ENCODE measurements at places on chromosomes 1 and 21.
A peak's percentile ranks its signal among the peaks of the same experiment; 100 is the strongest.

DNA sequence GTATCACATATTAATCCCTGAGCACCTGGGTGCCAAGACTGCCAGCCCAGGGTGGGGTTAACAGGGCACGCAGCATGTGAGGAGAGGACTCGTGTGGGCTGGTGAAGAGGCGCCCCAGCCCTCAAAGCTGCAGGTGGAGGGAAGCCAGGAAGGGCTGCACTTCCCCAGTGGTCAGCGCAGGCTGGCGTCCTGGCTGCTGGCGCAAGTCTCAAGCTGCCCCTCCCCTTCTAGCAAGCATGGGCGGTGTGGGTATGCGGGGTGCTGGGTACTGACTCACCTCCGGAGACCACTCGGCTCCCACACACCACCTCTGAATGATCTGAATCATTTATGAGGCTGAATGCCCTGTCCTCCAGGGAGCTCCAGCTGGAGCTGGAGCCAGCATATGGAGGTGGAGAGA is 44.0 kb downstream of the EIF2D start:
- no peak for DNase-seq

DNA sequence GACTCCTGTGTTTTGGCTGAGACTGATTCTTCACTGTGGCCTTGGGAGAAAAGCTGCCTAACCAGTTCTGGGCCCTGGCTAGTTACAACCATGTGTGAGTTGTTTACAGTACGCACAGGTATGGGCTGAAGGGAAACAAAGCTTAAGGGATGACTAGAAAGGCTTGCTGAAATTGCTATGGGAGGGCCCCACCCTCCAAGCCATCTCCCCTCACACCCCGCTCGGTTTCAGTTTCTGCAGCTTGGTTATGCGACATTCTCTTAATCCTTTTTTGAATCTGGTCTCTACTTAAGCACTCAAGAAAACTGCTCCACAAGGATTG is 43.1 kb downstream of the PBX1 start:
- peak; percentile 79 for DNase-seq

- no peak for DNase-seq
These were observed 11.3 kb downstream of the NIPAL3 start for GRCh38 chr1:24426744-24427544.

DNA sequence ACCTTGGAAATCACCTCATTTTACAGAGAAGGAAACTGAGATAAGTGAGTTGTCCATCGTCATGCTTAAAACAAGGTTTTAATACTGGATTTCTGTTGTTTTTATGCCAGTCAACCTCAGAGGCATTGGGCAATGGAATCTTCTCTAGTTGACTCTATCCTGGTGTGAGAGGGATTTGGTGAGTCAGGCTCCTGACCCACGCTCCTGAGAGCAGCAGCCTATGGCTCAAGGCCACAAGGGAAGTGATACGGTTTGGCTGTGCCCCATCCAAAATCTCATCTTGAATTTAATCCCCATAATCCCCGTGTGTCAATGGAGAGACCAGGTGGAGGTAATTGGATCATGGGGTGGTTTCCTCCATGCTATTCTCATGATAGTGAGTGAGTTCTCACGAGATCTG is 90.1 kb downstream of the TLR5 start:
- no peak for DNase-seq

- no peak for DNase-seq
These were observed 33.2 kb downstream of the NHLH2 start for GRCh38 chr1:115807723-115808122.

- DNase-seq = no peak
These were observed 287.7 kb downstream of the SDCCAG8 start for GRCh38 chr1:243543501-243543900.

GRCh38 chr1:218823291-218823900 is 350.3 kb upstream of the LYPLAL1 start:
- no peak for DNase-seq

DNA sequence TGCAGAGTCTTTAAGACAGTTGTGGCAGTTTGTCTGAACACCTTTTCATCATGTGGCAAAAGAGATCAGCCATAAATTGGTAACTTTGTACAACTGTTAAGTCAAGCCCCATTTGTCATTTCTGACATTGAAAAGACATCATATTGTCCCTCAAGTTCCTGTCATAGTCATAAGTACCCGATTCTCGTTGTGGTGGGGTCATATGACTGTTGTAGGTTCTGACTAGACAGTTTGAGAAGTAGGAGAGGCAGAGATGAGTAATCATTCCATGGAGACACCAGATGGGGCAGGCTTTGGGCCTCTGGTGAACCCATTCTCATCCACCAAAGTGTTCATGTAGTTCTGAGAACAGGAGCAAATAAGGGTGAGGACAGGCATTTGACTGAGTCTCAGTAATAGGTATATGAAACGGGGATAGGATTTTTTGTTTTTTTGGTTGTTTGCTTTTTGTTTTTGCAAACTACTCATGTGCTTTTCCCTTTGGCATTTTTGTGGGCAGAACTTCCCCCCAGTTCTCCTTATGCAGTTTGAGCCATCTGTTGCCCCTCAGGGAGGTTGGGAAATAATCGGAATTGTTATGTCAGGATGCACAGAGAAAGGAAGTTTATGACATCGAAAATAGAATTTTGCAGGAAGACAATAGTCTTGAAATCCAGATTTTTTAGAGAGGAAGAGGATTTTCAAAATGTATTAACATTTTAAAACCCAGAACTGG is 86.9 kb upstream of the KCNE2 start:
- DNase-seq = no peak

DNA sequence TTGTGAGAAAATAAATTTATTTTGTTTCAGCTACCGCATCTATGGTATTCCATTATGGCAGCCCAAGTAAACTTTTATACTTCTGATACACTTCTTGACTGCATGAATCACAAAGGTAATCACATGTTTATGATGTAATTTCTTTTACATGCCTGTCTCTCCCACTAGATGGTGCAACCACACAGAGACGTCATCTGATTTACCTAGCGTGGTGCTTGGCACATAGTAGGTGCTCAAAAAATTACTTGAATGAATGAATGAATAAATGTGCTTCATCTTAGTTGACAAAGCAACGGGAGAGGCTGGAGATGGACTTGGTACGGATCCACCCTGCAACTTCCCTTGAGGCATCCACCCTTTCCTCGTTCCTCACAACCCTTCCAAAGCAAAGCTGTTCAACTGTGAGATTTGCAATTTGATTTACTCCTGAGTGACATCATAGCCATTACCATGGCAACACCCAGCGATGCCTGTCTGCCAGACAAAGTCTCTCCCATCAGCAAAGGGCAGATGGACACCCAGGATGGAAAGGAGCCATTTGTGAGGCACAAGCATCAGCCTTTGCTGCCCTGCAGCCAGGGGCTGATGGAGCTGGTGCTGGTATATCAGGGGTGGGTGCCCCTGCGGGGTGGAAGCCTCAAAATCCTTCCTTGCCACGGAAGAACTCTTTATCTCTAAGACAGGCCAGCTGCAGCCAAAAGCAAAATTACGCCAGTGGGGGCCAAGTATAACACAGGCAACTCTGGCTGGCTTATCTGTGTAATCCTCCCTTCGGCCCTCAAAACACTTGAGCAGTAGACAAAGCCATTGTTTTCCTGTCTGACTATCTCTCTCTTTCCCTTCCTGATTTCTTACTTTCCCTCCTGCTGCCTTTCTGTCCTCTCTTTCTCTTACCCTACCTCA is 18.9 kb upstream of the VWA5B1 start:
- no peak for DNase-seq

DNA sequence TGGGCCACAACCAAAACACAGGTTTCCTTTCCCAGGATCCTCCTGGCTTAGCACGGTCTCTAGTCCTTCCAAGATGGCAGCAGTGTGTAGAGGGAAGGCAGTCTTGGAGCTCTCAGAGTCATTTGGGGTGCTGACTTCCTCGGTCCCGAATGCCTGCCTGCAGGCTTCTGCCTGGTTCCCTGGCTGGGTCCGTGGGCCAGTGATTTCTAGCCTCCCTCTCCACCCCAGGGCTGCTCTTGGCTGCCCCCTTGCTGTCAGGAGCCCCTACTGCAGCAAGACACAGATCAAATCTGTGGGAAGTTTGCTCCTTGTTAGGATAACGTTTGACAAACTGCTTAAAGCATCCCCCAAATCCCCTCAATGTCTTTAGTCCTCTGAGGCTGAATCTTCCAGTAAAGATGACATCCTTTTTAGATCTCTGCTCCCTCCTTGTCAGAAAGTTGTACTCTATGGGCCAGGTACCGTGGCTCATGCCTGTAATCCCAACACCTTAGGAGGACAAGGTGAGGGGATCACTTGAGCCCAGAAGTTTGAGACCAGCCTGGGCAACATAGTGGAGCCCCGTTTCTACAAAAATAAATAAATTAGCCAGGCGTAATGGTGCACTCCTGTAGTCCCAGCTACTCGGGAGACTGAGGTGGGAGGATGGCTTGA is 272.5 kb downstream of the RRAGC start:
- DNase-seq = no peak

- DNase-seq = no peak
These were observed 22.2 kb upstream of the ABL2 start for GRCh38 chr1:179251675-179252074.

- DNase-seq = no peak
These were observed 525.6 kb downstream of the PTBP2 start for GRCh38 chr1:97247196-97247595.

GRCh38 chr1:9320520-9321479 is 28.1 kb downstream of the SPSB1 start:
- DNase-seq = no peak

- DNase-seq = no peak
These were observed 6.6 kb downstream of the LRRC47 start for GRCh38 chr1:3789421-3790300.

- DNase-seq = no peak
These were observed 125.4 kb downstream of the ZZZ3 start for GRCh38 chr1:77557053-77557452.

- no peak for DNase-seq
These were observed 88.3 kb upstream of the SGIP1 start for GRCh38 chr1:66445492-66446181.

DNA sequence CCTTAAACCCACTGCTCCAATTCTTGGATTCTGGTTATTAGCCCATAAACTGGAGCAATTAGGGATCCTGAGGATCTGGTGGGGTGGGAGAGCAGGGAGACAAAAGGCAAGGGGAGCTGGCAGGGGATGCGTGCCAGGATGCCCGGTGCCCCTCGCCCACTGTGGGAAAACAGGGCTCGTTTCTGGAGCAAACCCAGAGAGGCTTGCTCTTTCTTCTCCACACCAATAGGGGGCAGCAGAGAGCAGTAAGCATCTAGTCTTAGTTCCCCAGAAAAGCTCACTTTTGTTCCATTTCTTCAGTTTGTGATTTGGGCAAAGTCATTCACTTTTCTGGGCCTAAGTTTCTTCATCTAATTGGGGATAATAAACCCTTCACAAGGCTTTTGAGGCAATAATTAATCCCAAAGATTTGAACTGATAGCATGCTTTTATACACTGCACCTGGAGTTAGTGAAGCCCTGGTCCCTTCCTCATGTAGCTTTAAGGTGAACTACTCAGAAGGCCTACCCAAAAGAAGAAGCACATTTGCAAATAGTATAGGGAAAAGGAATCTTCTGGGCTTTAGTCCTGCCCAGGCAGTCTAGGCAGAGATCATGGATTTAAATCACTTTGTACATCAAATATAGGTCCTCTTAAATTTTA is 160.6 kb upstream of the USP24 start:
- no peak for DNase-seq

DNA sequence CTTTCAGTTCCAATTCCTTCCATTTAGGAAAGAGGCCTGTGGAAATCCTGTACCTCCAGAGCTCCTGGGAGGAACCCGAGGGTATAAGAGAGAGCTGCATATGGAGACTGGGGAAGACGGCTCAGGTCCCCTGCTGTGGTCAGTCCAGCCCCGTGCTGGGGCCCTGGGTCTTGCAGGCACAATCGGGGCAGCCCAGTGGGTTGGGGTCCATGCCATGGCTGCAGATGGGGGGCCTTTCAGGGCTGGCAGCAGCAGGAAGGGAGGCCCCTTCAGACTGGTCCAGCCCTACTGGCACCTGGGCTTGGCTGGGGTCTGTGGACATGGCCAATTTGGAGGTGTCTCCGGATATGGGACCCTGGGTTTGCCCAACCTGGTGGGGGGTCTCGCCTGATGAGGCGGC is 18.2 kb downstream of the HTR6 start:
- DNase-seq = no peak

DNA sequence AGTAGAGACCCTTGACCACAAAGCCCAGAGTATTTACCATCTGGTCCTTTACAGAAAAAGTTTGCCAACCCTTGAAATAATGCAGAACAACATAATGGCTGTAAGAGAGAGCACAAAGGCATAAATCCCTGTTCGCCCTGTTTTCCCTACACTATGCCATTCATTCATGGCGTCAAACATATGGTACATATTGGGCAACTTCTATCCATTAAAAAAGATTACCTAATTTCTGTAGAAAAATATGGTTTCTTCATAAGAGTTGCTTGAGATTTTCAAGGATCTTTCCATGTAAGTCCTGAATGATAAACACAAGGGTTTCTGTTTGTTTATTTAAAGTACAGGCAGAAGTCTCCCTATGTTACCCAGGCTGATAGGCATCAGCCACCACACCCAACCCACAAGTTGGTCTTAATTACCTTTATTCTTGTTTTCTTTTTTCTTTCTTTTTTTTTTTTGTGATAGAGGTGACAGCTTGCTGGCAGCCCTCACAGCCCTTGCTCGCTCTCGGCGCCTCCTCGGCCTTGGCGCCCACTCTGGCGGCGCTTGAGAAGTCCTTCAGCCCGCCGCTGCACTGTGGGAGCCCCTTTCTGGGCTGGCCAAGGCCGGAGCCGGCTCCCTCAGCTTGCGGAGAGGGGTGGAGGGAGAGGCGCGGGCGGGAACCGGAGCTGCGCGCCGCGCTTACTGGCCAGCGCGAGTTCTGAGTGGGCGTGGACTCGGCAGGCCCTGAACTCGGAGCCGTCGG is 68.3 kb upstream of the NR5A2 start:
- no peak for DNase-seq

- DNase-seq = no peak
These were observed 25.0 kb upstream of the LAPTM5 start for GRCh38 chr1:30782361-30783255.

- no peak for DNase-seq
These were observed 21.1 kb downstream of the PAX7 start for GRCh38 chr1:18651713-18652112.

DNA sequence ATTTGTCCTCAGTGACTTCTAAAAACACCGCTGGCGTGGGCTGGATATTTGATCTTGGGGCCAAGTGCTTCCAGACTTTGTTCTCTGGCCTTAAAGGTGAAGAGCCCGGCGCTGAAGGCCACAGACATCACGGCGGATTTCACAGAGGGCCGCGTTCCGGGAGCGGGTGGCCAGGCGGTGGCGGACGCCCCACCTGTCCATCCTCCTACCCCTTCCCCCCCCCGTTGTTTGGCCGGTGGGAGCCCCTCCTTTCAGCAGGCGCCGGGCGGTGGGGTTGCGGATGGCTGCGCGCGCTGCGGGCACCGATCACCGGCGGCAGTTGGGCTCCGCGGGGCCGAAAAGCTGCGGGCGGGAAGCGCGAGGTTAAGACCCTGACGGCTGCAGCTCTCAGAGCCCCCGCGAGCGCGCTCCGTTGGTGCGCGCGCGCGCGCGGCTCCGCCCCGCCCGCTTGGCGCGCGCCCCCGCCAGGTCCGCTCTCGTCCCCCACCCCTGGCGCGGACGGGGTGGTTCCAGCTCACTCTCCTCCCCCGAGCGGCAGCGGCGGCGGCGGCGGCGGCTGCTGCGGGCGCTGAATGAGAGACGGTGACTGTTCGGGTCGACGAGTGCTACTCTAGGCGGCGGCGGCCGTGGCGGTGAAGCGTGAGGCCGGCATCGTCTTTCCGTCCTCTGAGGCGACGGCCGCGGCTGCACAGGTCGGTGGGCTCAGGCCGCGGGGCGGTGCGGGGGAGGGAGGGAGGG is at the start of gene RALGPS2:
RALGPS2 (plus strand) TSS at position 517 of the 738 bp plus-strand sequence. CDS start 51,521 bp downstream, outside the sequence.
- no peak for DNase-seq

- DNase-seq = no peak
These were observed 212.3 kb downstream of the HHIPL2 start for GRCh38 chr1:222335586-222335985.

All from epithelial cell of prostate (primary cell).